ENCODE measurements at places on chromosomes 12 and 14.

GRCh38 chr12:851913-852312 is 97.6 kb downstream of the RAD52 start:
- no peak for DNase-seq

DNA sequence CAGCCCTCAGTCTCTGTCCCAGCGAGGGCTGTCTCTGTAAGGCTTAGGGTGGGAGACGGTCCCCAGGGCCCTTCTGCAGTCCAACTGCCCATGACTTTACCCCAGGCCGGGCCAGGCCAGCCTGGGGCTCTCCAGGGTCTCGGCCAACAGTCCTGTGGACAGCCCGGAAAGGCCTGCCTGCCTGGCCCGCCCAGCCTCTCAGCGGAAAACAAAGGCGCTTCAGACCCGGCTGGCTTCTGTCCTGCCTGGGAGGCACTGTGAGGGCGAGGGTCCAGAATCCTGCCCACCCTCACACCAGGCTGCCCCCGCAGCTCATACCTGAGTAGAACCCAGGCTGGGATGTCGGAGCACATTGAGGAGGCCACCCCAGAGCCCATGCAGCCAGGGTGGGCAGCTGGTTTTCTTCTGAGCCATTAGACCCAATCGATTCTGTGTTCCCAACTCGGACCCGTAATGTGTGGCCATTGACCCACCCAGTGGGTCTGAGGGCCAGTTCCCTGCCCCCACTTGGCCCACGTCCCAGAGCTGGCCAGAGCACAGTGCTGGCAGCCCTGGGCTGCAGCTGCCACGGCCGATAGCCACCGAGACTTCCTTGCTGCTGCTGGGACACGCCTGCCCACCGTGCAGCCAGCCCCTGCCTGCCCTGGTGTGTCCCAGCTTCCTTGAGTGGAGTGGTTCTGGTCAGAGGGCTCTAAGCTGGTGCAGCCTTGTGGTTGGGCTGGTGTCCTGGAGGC is 1.6 kb downstream of the CRIP2 start:
- DNase-seq = no peak

DNA sequence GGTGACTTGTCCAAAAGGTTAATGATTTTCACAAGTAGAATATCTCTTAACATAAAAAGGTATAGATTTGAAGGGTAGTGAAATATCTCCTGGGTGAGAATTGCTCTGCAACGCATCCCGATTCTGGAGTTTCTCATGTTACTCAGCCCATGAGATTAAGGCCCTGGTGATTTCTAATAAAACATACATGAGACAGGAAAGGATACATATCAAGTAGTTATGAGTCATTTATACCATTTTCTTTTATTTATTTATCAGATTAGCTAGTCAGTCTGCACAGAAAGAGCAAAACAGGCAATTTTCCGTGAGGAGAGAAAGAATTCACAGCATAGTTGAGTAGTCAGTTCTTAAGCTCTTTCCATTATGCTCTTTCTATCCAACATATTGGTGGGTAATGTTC is 535.6 kb upstream of the ATP2B1 start:
- DNase-seq = no peak

- DNase-seq = no peak
Measured at GRCh38 chr14:20934148-20934762, 21.0 kb upstream of the RNASE2 start.

GRCh38 chr14:94975366-94975765 is 182.0 kb downstream of the DICER1 start:
- no peak for DNase-seq

GRCh38 chr12:95198914-95199313 is 18.4 kb downstream of the FGD6 start:
- no peak for DNase-seq

DNA sequence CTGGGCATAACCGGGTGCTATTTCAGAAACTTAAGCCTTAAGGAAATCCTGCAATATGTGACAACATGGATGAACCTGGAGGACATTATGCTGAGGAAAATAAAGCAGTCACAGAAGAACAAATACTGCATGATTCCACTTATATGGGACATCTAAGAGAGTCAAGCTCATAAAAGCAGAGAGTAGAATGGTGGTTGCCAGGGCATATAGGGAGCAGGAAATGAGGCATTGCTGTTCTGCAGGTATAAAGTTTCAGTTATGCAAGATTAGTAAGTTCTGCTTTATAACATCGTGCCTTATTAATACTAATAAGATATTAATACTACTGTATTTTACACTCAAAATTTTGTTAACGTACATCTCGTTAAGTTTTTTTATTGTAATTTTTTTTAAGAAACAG is 124.2 kb upstream of the ATF1 start:
- no peak for DNase-seq

- DNase-seq = no peak
Measured at GRCh38 chr14:30445011-30445793, 113.8 kb upstream of the G2E3 start.

DNA sequence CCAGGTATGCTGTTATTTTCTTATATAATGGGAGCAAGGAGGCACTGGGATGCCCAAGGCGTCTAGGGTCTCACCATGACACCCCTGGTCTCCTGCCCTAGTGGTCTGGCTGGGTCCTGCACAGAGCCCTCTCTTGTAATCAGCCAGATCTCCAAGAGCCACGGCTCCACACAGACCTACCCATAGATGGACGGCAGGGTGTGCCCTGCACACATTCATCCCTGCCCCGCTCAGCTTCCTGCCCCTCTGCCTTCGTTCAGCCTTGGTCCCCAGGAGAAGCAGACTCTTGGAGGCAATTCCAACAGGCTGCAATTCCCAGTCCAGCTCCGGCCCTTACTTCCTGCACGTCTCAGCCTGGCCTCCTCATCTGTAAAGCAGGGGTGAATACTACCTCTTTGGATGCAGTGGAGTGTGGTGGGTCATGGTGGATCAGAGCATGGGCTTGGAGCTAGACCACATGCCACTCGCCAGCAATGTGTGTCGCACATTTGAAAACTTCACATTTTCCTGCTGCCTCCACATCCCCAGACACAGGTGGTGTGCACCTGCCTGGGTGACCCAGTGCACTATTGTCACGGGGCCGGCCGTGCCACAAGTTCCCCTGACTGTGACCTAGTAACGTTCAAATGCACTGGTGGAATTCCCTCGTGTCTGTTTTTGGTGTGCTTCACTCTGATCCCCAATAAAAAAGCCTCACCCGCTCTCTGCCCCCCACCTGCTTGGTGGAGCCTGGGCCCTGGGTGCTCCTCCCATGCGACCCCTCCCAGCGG is 171.1 kb upstream of the PRMT8 start:
- DNase-seq = no peak

DNA sequence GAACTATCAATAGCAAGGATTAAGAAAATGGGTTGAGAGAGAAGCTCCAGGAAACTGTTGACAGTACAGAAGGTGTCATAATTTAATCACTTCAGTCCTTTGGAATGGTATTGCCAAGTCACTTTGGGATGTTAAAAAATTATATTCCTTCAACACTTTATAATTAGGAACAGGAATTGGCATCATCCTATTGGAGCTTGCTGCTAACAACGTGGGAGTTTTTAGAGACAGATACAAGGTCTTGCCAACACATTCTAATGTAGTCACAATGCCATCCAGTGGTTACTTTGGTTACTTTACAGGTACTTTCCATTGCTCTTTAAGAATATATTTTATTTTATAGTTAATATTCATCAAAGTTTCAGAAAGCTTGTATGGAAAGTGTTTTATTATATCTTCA is 310.1 kb downstream of the SYT1 start:
- DNase-seq = peak; percentile 61

- no peak for DNase-seq
Measured at GRCh38 chr12:105783983-105784947, 354.5 kb downstream of the NUAK1 start.

DNA sequence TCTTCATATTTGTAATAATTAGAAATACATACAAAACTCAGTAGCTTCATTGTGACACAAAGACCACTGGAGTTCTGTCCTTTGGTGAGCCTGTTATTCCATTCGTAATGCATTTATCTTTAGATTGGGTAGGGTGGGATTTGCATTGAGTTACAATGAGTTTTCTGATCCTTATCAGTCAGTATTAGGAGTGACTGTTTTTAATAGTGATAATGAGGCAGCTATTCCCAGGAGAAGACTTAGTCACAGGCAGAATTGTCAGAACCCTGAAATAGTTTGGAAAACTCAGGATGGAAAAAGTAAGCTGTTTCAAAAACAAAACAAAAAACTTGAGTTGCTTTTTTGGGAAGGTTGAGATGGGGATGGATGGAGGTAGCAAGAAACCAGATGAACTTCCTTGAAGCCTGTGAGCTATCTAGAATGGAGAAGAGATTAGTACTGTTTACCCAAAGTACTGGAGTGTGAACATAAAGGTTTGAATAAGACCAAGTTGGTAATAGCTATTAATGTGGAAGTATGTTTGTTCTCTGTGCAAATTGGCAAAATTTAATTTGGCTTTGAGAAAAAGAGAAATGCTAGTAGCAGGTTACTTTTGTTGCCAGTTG is 38.6 kb downstream of the FBXO34 start:
- DNase-seq = no peak

All from AG09309 (cell line).